ENCODE measurements at places on chromosomes 5 and 9.

GRCh38 chr5:179818746-179819295 lies 1.9 kb upstream of the SQSTM1 start:
- peak; percentile 91 for DNase-seq

- no peak for DNase-seq
Measured at GRCh38 chr5:5523066-5523505, 100.6 kb downstream of the ICE1 start.

- no peak for DNase-seq
Measured at GRCh38 chr9:112049811-112050516, 125.1 kb downstream of the SUSD1 start.

DNA sequence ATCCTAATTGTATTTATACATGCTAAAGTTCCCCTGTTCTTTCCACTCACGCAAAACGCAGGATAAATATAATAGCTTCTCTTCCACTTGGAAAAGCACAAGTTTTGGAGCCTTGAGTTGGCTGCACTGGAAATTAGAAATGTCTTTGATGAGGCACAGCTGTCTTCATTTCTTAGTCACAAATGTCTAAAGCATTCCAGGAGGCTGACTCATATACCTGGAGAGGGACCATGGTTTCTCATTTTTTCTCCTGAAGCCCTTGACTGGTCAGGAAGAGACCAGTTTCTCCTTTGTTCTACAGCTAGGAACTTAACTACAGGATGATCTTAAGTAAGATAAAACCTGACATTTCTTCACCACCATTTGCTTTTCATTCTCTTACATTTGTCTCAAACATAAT lies 16.2 kb downstream of the MTX3 start:
- DNase-seq: no peak

DNA sequence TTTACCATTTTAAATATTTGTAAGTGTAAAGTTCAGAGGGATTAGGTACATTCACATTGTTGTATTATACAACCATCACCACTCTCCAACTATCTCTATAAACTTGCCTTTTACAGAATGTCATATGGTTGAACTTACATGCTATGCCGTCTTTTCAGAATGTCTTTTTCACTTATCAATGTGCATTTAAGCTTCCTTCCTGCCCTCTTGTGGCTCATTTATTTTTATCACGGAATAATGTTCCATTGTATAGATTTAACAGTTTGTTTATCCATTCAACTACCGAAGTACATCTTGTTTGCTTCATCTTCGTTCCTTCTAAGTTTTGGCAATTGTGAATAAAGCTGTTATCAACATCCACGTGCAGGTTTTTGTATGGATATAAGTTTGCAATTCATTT lies 133.3 kb upstream of the C6 start:
- no peak for DNase-seq

Data from H9 (cell line).